ENCODE measurements at places on chromosomes 5 and 9.

DNA sequence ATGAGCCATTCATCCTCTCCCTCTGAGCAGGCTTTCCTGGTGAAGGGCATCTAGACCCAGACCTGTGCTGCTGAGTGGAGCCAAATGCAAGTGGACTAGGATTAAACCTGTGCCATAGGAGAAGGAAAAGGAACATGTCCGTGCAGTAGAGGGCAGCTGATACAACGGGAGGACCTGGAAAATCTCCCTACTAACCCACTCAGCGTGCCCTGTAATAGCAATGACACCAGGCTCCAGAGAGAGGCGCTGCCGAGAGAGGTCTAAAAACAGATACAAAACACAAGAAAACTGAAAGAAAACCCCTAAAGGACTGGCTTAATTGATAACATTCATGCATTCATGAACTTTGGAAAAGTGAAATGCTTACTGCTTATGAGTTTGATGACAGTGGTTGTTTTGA, 60.8 kb downstream of the PFDN1 start:
- no peak for ATAC-seq

DNA sequence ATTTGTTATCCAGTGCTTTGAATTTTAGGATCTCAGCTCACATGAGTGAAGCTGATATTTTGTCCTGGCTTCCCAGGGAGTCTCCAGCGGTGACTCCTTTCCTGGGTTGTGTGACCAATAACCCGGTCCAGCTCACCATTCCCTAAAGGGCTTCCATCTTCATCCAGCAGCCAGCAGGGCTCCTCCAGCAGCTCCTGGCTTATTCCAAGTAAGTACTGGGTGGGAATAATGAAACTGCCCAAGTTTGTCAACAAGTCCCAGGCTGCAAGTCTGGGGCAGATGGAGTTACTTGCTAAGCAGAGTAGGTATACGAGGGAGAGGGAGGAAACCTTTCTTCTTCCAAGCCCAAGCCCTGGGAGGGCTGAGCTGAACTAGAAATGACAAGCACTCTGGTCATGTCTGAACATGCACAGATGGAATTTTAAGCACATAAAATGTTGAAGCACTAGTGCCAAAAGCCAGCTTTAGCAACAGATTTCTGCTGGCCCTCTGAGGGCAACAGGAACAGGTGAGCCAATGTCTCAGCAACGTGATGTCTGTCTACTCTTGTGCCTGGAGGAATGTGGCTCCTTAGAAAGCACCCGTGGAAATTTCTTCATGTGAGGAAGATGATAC, 153.7 kb upstream of the DAPK1 start:
- no peak for ATAC-seq

- ATAC-seq: no peak
Measured at GRCh38 chr5:141646026-141646425, 5.2 kb downstream of the FCHSD1 start.

DNA sequence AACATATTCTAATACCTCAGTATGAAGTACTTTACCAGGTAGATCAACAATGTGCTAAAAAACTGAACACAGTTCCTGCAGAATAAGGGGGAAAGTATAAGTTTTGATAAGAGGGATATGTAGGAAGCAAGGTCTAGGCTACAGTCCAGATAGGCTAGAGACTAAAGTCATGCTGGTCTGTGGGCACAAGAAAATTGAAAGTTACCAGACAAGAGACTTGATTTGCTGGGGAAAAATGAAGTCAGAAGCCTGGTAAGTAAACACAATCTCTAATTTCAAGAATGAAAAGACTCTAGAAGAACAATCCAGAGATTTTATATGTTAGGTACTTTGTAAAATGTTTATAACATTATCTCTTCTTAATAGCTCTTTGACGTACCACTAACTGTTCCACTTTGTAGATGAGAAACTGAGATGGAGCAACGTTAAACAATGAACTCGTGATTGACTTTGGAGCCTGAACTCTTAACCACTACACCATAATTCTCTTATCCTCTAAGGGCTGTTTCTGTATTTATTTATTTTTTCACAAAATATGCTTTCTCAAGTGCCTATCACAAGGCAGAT, 19.5 kb downstream of the ADAMTS6 start:
- ATAC-seq: no peak

- ATAC-seq: peak; percentile 52
Measured at GRCh38 chr9:113446323-113446740, 17.2 kb upstream of the RGS3 start.

DNA sequence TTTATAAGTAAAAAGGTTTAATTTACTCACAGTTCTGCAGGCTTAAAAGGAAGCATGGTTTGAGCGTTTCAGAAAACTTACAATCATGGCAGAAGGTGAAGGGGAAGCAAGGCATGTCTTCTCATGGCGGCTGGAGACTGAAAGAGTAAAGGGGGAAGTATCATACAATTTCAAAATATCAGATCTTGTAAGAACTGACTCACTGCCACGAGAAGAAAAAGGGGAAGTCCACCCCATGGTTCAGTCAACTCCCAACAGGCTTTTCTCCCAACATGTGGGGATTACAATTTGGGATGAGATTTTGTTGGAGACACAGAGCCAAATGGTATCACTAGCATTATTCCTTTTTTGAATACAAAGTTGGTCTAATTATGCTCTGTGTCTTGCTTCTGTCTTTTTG, 627.9 kb upstream of the ST8SIA4 start:
- ATAC-seq: no peak

DNA sequence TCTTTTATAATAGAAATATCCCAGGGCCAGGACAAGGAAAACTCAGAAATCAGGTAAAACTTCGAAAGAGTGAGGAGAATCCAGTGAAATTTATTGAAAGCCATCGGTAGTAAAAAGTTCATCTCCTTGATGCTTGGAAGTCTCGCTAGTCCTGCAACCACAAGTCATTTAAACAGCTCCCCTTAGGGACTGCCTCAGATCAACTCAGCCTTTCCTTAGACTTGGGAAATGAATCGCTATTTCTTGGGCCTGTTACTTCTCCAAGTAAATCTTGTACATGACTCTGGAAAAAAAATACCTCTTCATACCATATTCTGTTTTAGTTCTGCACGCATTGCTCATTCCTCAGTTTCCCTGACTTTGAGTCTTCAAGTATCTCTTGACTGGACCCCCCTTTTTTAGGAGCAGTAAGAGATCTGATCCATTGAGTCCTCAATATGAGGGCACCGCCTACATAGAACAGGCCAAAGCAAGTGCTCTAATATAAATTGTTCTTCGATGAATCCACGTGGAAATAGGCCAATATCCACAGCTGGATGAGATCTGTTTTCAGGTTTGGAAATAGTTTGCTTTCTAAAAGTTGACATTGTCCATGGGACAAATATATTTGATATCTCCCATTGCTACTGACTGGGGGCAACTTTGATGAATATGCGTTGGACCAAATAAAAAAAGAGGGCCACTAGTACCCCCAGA, 114.2 kb downstream of the PRDM6 start:
- ATAC-seq: no peak

DNA sequence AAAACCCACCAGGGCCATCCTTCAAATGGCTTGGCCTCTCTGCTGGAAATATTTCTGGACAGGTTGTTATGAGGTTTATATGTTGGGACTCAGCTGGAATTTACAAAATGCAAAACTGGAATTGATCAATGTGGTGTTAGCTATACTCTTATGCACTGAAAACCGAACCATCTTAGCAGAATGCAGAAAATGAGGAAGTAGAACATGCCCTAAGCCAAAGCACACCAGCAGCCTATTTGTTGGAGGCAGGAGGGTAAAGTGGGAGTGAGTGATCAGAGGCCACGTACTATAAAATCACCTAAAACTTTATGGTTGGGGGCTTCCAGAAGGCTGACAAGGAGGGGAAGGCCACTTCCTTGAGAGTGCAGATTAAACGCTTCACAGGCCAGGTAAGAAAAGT, 63.6 kb upstream of the C5orf63 start:
- ATAC-seq: no peak

- no peak for ATAC-seq
Measured at GRCh38 chr9:32010322-32010721, 374.1 kb upstream of the ACO1 start.

- no peak for ATAC-seq
Measured at GRCh38 chr5:36395260-36395659, 93.6 kb upstream of the RANBP3L start.

DNA sequence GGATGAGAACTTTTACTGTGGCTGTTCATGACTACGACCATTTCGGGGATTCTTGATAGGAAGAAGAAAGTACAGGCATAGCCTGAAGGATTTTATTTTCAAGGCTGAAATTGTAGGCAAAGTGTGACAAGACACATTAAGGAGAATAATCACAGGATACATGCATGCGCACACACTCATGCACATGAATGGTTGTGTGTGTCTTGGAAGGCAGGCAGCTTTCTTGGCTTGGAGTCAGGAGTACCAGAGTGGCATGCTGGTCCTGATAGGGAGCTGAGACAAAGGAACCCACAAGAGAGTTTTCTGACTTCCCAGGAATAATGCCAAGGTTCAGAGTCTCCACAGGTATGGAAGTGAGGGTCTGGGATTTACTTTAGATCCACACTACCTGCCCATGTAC, 22.2 kb downstream of the PLK2 start:
- no peak for ATAC-seq

GRCh38 chr5:137071526-137071925, 427.6 kb downstream of the SPOCK1 start:
- no peak for ATAC-seq

- ATAC-seq: no peak
Measured at GRCh38 chr9:91843623-91844148, 106.3 kb downstream of the ROR2 start.

DNA sequence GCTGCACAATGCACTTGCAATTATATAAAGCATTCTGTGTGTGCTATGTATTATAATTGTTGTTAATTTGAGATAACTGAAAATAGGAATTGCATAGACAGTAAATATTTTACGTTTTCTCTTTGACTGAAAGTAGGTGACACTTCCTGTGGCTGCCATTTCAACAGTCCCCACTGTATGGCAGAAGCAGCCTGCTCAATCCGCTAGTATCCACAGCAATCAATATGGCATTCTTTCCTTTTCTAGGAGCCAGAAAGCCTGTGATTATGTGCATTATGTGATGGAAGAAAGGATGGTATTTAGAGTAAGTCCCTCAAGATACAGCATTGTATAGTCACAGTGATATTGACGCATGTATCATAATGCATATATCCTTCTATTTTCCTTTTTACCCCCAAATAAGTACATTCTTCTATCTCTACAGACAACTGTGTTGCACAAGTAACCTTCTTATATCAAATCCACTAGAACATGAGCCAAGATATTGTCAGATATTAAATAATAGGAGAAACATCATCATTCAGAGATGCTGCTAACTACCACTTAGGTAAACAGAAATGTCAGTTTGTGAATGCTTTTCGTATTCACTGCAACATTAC, 59.7 kb downstream of the CARTPT start:
- no peak for ATAC-seq

DNA sequence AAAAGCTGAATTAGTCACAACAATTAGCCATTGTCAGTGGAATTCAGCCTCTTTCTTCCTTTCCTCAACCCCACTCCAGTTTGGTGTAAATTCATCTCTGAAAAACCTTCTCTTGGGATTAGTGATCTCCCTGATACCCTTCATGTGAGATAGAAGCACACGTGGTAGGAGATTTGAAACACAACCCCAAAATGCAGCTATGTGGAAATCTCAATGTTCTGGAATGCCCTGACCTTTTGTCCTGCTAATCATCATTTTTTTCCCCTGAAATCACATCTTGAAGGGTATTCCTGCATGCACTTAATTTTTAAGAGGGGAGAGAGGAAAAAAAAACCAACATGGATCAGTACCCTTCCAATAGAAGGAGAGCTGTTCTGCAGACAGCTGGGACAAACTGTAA, 612.6 kb downstream of the EBF1 start:
- no peak for ATAC-seq

- ATAC-seq: peak; percentile 94
Measured at GRCh38 chr9:132901858-132902831, 23.4 kb downstream of the SPACA9 start.

- no peak for ATAC-seq
Measured at GRCh38 chr5:104800440-104801048, 1238.0 kb upstream of the NUDT12 start.

DNA sequence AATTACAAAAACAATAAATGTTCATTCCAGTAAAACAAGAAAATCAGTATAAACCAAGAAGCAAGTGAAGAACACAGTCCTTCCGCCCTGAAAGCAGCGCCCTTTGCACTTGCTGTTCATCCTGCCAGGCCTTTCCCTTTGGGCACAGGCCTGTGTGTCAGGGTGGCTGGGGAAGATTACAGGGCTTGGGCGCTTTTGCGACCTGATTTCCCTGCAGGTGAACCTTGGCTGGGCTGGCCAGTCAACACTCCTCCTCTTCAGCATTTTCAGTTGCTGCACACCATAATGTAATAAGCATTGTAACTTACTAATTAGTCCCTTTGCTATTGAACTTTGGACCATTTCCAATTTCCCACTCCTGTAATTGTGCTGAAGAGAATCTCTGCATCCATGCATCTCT, 38.6 kb upstream of the TDRD7 start:
- no peak for ATAC-seq

DNA sequence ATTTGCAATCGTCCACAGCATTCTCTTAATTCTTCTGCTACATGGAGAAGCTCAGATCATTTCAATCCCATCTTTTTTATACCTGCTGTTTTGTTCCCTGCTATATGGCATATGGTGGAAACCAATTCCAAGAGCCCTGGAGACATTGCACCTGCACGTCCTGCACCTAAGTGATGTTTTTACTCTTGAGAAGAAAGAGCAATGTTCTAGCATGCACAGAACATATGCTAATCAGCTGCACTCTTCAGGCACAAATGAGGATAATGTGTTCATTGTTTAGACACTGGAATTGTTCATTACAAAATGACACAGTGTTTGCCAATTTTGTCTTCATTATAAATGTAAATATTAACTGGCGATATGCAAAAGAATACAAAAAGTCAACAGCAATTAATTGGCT, 935.8 kb downstream of the TLE4 start:
- ATAC-seq: no peak

GRCh38 chr5:38463634-38464521, 92.6 kb downstream of the LIFR start:
- ATAC-seq: no peak

DNA sequence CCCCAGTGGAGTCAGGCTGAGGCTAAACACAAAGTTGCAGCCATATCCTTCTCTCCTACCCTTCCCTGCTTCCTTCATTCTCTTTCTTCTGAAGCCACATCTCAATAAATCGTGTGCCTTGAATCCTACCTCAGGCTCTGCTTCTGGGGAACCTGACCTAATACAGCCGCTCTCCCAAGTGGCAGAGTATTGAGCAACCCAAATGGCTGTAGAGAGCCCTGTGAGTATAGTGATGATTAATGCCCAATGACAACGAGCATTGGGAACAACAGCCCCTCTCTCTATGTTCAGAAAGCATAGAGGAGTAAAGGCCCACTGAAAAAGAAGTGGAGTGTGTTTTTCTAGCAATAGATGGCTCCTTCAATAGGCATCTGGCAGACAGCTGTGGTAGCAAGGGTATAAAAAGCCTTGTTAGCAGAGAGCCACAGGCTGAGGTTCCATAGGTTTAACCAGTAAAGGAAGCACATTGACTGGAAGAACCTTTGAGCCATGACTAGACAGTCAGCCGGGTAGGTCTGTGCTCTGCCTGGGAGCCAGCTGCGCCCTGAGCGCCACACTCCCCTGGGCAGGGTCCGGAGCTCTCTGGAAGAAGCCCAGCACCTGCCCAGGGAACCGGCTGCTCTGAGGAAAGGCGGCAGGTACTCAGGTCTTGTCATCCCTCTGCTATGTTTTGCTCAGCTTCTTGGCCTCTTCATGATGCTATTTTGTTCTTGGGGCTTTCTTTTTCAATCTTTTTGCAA, 22.6 kb upstream of the HSPA9 start:
- ATAC-seq: no peak

- ATAC-seq: no peak
Measured at GRCh38 chr5:175842951-175843793, 28.2 kb upstream of the CPLX2 start.

Data from activated T-helper 17 cell treated with anti-CD3 and anti-CD28 coated beads, Interleukin-2, amount 50 U/mL, for 72 hours (primary cell).